Pulmonary artery endothelial cell (primary cell): ENCODE measurements at places on chromosomes 3 and 15. TPM values are rescaled to one million over a fixed set of nuclear protein-coding genes. Genes with fewer than 3 reads are reported as not detected.

Gene UBAP1L
- total RNA-seq, result 0.40 and 1.1 TPM in 2 replicates

Gene FGF7
- 0.14 TPM in 1 of 2 replicates, not detected in the other for total RNA-seq

Gene LRRC15
- not detected in 2 replicates for total RNA-seq

Gene CYP19A1
- not detected in 2 replicates for total RNA-seq
